Posterior cingulate gyrus (tissue), 11 donors: ENCODE measurements at places on chromosomes 7 and 10.

- peak; percentile 16 for DNase-seq
Measured at GRCh38 chr10:59708816-59709394, 745 bp downstream of the SLC16A9 start.

DNA sequence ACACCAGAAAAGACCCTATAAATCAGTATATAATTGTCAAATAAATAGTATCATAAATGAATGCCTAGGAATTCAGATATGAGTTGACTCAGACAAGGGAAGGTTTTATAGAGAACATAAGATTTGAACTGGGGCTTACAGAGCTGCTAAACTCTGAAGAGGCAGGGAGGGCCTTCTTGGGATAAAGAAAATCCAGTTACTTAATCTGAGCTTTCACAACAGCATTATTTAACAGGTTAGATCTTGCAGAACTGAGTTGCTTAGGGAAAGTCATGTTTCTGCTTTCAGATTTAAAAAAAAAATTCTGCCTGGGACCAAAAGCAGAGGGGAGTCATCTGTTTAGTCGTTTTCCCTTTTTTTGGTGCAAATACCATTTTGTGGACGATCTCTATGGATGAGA, 594.8 kb upstream of the FZD8 start:
- no peak for DNase-seq

DNA sequence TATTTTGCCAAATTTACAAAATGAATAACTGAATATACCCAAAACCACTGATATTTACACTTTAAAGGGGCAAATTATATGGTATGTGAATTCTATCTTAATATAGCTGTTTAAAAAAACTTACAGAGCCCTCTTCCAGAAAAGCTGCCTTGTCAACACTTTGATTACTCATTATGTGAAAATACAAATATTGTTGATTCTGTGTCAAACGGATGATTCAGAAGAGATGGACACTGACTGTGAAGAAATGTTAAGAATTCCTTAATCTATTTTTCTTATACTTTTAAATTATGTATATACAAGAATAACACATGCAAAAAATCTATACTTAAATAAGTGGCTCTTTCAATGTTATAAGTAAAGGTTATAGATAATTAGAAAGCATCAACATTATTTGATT, 41.5 kb downstream of the SMURF1 start:
- no peak for DNase-seq

DNA sequence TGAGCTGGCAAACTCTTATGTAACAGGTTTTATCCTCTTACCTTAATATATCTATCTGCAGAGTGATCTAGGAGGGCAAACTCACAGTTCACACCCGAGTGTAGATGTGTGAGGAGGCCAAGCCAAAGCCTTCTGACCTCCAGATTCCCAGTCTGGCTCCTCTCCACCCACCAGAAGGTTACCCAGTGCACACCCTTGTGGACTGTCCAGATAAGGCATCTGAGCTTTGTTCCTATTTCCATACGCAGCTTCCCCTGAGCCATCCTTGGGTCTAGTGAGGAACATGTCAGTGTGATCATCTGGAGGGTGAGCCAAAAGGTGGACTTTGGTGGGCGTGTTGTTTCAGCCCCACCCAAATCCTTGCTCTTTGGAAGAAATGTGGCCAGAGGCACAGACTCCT, 203.0 kb upstream of the MEOX2 start:
- no peak for DNase-seq

- no peak for DNase-seq
Measured at GRCh38 chr10:5105626-5106025, 11.4 kb downstream of the AKR1C3 start.

DNA sequence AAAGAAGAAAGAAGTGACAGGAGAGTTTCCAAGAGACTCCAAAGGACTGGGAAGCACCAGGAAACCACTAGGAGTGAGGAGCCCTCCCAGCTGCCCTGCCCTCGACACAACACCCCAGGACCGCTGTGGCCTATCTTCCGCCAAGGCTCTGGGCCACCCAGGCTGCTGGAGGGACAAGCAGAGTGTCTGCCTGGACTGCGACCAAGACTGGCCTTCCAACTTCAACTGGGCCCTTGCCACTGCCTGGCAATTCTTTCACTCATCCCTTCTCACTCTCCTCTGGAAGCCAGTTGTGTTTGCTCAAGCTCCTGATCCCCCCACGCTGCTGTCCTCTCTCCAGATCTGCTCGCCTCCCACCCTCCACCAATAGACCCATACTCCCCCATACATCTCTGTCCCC, 10.2 kb downstream of the KIAA1549 start:
- DNase-seq: no peak

GRCh38 chr10:110783509-110784107, 88.1 kb upstream of the PDCD4 start:
- DNase-seq: no peak

- DNase-seq: no peak
Measured at GRCh38 chr7:140034421-140034820, 28.3 kb downstream of the PARP12 start.

GRCh38 chr7:25862261-25863004, 289.6 kb upstream of the NFE2L3 start:
- DNase-seq: no peak

DNA sequence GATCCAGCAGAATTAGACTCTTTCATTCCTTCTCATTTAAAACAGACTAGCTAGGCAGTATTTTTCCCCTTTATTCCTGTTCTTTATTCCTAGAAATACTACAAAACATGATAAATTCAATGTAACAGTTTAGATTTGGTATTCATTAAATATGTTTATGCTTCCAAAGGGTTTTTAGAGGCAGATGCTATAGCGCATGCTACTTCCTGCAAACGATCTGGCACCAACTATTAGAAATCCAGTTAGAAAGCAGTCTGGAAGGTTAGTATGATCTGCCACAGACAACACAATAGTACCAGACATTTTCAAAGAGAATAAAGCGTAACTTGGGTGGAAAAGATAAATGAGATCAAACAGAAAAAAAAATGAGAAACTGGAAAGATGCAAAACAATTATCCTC, 63.5 kb upstream of the PTN start:
- DNase-seq: no peak

- no peak for DNase-seq
Measured at GRCh38 chr7:139845443-139845805, 16.4 kb downstream of the TBXAS1 start.

DNA sequence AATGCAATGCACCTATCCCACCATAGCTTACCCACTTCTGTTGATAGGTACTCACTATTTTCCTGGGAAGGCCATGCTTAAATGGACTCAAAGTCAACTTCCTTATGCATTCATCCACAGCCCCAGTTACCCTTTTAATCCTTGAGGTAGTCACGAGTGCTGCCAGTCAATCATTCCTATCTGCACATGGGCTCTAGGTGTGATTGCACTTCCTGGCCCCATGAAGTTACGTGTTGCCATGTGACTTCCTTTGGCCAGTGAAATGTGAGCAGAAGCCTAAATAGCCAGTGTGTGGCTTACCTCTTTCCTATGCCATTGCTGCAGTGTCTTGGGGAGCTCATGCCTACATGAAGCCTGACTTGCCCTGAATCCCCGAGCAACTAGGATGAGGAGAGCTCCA, 23.5 kb upstream of the EIF5AL1 start:
- DNase-seq: no peak

DNA sequence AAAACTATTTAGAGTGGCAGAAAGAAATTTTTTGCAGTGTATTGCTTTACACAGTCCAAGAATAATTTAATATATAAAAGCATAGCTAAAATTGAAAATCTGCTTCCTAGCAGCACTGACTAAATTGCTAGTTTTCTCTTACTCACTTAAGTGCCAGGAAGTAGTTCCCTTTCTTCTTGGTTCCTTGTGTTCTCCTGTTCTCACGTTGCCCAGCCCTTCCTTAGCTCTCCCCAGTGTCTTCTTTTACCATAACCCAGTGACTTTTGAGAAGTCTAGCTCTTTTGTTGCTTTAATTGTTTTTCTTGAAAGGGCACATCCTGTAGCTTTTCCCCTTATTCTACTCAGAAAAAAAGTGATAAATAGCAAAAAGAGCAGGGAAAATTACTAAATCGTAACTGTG, 215.5 kb downstream of the THSD7A start:
- DNase-seq: no peak

DNA sequence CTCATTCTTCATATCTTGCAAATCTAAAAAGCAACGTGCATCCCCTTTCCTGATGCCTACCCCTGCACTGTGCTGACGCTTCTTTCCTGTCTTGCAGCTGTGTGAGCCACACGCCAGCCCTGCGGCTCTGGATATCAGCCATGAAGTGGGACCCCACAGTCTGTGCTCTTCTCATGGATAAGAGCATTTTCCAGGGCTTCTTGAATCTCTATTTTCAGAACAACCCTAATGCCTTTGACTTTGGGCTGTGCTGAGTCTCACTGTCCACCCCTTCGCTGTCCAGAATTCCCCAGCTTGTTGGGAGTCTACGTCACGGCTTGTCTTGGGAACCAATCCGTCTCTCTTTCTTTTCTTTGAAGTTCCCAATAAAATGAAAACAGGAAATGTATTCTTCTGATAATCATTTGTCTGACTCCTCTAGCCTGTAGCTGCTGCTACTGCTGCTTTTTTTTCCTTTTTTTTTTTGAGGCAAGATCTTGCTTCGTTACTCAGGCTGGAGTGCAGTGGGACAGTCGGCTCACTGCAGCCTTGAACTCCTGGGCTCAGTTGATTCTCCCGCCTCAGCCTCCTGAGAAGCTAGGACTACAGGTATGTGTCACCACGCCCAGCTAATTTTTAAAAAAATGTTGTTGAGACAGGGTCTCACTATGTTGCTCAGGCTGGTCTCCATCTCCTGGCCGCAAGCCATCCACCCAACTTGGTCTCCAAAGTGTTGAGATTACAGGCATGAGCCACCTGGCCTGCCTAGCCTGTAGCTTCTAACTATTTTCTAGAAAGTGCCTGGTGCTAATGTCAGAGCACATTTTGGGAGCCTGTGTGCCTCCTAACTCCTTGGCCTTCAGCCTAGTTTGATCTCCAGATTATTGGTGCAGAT, 30.3 kb downstream of the GSTO2 start:
- no peak for DNase-seq

DNA sequence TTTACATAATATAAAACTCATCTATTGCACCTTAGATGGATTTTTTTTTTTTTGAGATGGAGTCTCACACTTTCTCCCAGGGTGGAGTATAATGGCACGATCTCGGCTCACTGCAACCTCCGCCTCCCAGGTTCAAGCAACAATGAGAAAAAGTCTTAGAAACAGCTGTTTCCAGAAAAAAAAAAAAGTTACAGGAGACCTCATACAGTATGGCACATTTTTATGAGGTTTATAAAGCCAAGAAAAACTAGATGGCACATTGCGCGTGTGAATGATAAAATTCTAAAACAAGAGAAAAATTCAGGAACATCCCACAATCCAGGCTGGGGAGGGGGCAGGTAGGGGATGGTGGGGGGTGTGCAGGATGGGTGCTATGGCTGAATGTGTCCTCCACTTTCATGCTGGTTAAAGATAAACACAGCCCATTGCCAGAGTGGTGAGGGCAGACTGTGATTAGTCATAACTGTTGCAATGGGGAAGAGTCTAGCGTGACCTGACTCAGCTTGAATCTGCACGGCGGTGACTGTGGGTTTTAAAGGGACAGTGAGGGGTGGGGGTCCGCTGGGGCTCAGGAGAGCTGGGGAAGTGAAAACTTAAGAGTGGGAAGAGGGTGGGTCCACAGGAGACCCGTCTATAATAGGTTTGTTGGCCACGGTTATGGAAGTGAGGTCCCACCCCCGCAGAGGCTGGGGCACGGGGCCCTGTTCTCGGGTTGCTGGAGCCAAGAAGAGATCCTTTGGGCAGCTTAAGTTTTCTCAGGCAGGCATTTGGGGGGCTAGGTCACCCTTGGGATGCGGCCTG, 11.9 kb upstream of the LRRC27 start:
- DNase-seq: peak; percentile 78

DNA sequence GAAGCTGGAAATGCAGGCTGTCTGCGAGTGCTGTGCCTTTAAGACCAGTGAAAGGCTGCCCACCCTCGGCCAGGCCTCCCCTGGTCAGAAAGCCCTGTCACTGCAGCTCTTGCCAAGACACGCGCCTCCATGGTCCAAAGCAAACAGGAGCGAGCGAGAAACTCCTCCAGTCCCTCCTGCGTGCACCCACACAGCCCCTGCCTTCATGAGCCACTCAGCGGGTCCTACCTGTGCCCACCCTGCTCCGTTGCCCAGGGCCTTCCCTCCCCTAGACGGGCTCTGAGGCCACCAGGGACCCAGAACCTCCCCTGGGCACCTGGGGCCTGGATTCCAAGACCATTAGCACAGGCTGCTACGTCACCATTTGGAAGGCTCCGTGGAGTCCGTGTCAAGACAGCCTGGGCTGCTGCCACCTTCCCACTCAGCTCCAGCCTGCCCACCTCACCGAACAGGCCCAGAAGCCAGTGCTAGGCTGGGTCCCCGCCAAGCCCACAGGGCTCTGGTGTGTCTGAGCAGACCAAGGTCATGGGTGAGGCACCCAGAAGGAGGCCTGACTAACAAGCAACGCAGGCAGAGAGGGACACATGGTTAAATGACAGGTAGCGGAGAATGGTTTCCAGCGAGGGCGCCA, 144.5 kb downstream of the NEURL1 start:
- DNase-seq: no peak

DNA sequence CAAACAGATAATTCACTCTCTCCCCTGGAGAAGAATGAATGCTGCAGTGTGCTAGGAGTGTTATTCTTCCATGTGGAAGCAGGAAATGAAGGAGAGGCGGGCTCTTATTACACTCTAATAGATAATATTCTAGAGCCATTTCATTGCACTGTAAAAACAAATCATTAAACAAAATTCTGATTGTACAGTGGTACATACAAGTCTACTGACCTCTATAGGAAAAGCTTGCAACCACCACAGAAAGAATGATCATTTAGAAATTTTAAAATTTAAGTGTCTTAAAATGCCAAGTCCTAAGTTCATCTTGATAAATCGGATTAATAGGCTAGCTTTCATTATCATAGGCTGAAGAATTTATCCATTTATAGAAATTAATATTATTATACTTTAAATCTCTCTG, 960.3 kb upstream of the LRRN3 start:
- DNase-seq: no peak

DNA sequence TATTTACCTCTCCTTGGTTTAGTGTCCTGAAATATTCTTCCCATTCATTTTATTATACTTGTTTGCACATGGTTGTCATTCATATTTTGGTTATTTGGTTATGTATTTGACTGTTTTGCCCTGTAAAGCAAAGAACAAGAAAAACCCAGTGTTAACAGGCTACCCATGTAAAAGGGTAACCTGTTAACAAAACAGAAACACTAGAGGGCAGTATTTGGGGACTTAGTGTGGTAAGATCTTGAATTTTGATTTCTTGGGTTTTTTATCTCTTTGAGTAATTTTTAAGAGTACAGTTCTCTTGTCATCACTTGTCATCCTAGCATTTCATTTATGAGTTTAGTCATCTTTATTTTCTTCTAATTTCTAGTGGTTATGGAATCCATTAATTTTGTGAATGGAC, 51.3 kb downstream of the POLL start:
- no peak for DNase-seq

- DNase-seq: no peak
Measured at GRCh38 chr10:50416881-50417280, 165.6 kb upstream of the ASAH2 start.

DNA sequence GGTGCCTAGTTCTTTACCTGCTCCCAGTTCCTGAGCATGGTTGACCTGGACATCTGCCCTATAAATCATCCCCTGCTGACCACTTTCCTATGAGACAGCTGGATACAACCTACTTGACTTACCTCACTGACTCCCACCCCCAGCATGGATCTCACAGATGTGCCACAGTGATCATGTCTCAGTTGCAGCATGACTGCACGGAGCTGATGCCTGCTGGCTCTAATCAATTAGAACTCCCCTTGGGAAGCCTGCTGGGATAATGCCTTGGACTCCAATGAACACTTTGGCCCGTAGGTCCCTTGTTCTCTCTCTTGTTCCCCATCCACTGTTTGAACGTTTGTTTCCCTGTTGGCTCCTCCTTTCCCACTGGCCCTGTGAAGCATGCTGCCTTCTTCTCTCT, 271.2 kb upstream of the IGFBP3 start:
- DNase-seq: no peak

- DNase-seq: no peak
Measured at GRCh38 chr7:99032928-99033327, 111.0 kb downstream of the SMURF1 start.
